ENCODE measurements at places on chromosomes 5 and 9.

GRCh38 chr9:108780942-108781734, 74.6 kb downstream of the ACTL7B start:
- no peak for DNase-seq

DNA sequence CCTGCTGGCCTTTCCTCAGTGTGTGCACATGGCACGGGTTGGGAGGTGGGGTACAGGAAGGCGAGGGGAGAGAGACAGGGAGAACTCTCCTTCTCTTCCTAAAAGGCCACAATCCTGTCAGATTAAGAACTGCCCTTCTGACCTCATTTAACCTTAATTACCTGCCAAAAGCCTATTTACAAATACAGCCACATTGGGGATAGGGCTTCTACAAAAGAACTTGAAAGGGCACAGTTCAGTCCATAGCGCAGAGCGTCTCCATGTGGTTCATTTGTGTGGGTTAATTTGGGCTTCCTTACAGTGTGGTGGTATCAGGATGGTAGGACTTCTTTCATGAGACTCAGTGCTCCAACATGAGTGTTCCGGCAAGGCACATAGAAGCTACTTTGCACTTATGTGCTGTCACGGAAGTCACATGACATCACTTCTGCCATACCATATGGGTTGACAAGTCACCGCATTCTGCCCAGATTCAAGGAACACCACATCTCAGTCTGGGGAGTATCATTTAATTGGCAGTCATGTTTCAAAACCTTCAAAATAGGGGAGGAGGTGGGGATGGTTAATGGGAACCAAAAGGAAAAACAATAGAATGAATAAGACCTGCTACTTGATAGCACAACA, 46.8 kb downstream of the NLN start:
- no peak for DNase-seq

- DNase-seq = no peak
Measured at GRCh38 chr9:16043756-16044578, 491.1 kb downstream of the CCDC171 start.

- DNase-seq = no peak
Measured at GRCh38 chr5:31469886-31470285, 62.0 kb downstream of the DROSHA start.

GRCh38 chr5:474840-475661, 32.1 kb downstream of the EXOC3 start:
- DNase-seq = no peak

GRCh38 chr9:133286523-133286922, 11.5 kb upstream of the ABO start:
- no peak for DNase-seq

DNA sequence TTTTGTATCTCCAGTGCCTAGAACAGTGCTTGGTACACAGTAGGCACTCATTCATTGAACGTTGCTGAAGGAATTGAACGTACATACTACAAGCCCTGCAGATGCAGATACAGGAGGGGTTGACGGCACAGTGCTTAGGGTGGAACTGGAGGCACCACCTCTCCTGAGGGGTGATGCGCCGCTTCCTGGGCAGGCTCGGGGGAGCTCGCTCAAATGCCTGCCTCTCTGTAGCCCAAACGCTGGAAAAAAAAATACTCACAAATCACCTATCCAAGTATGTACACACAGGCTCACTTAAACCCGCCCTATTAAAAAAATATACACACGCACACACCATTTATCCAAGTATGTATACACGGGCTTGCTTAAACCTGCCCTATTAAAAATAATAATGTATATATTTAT, 536 bp upstream of the COMMD10 start:
- peak; percentile 43 for DNase-seq

DNA sequence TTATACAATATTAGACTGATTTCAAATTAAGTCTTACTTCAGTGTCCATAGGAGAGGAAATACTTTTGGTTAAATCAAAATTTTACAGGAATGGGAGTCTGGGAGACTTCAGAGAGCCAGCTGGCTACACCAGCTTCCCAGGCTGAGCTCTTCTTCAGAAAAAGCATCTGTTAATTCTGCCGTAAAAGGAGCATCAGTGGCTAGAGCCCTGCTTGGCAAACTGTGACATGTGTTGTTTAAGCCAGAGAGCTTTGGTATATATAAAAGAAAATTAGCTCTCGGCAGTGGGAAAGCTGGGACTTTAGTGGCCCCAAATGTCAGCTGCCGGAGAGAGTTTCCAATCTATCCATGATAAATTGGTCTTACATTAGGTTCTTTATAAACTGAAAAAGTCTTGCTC, 378.8 kb upstream of the TUSC1 start:
- no peak for DNase-seq

DNA sequence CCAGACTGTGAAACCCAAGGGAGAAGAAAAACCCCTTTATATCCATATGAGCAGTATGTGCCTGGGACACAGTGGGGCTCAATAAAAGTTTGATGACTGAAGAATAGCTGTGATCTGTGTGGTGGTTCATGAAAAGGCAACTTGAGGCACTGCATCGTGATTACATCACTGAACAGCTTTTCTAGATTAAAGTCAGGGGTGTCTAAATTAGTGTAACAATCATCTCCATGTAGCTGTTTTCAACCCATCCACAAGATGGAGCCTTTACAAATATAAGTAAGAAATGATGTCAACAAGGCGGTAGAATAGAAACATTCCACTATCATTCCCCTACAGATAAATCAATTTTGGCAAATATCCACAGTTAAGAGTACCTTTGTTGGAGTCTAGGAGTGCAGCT, 55.5 kb downstream of the PRRC1 start:
- no peak for DNase-seq

GRCh38 chr5:14630671-14631070, 33.8 kb upstream of the OTULIN start:
- DNase-seq = no peak

- no peak for DNase-seq
Measured at GRCh38 chr5:33837301-33837700, 54.5 kb downstream of the ADAMTS12 start.

DNA sequence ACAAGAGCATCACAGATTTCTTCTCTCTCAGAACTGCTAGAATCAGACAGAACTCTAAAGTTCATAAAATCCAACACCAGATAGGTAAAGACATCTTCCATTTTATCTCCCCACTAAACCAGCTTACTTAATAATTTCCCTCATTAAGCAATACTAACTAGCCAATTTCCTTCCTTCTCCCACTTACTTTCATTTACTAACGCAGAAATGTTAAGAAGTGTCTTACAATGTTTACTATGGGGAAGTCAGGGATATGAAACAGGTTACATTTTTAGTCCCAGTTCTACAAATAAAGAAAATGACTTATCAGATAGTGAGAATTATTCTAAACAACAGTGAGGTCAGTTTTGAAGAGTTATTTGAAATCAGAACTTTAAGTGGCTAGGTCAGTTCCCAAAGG, 236.5 kb downstream of the FBXL17 start:
- no peak for DNase-seq

Measured in stimulated activated naive CD8-positive, alpha-beta T cell treated with anti-CD3 and anti-CD28 coated beads, Interleukin-15, Interleukin-2, amounts not matched to agents 100 U/mL and 50 U/mL, for 24 hours (primary cell).